ENCODE measurements at places on chromosomes 2 and 18.

DNA sequence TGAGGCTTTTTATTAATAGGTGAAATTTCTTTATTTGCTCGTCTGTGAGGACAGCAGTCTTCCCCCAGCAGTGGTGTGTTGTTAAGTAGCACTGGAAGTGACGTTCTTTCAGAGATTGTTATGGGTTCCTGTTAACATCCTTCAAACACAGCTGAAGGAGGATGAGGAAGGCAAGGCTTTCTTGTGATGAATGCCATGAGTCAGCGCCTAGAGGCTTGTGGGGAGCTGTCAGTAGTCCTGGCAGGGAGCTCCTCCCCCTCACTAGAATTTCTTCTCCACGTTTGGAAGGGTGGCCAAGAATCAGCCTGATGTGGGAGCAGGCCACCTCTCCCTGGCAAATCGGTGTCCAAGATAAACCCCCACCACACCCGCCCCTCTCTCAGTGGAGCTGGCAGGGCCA is 113.2 kb downstream of the ARHGEF4 start:
- no peak for DNase-seq

DNA sequence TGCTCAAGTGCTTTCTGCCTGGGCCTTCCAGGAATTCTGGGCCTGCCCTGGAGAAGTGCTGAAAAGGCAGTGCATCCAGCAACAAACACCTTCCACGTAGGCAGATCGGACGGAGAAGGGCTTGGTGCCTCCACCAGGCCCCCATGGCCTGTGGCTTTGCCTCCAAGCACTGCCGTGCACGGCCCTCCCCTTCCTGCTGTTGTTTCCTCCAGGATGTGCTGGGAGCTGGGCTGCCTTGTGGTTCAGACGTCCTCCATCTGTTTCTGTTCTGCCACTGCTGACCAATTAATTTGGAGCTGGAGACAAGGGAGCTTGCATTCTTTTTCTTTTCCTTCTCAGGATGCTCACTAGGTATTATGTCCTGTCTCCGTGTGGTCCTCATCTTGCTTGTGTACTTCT is 197.0 kb downstream of the HRH4 start:
- DNase-seq: no peak

DNA sequence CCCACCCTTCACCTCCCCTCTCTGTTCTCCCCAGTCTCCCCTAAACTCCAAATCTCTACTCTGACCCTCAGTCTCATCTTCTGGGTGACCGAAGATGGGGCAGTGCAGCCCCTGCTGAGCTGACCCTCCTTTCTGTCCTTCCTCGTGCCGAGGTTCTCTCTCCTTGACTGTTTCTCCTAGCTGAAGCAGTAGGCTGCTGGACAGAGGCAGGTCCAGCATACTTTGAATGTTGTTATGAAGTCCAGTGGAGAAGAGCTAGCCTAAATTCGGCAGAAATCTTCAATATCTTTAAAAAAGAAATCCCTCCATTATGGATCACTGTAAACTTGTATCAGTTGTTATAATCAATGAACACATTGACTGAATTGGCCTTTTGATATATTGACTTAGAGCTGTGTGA is 63.2 kb downstream of the RRM2 start:
- DNase-seq: no peak

- no peak for DNase-seq
Measured at GRCh38 chr18:28794459-28795245, 617.7 kb upstream of the CDH2 start.

DNA sequence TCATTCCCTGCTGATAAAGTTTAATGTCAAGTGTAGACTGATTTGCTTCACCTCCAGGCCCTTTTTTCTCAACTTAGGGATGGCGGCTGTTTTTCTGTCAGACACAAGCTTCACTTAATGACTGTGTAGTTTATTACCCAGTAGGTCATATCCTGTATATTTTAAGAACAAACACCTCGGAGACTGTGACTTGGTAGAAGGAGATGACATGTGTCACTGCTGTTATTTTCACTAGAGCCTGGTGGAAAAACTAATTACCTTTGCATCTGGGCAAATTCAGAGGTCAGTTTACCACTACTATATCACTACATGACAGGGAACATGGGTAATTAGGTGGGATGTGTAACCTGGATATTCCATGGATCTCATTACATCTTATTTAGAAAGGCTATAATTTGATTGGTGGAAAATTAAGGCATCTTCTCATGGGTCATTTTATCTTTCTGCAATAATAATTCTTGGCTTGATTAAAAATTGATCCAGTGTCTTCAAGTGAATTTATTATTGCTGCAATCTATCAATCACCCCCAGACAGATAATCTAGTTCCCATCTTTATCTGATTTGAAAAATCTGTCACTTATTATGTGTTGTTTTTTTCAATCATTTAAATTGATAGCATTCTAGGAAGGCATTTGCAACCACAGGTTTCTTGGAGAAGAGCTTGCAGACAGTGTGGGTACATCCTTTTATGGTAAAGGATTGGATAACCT is 353.8 kb upstream of the SPRED2 start:
- DNase-seq: no peak

DNA sequence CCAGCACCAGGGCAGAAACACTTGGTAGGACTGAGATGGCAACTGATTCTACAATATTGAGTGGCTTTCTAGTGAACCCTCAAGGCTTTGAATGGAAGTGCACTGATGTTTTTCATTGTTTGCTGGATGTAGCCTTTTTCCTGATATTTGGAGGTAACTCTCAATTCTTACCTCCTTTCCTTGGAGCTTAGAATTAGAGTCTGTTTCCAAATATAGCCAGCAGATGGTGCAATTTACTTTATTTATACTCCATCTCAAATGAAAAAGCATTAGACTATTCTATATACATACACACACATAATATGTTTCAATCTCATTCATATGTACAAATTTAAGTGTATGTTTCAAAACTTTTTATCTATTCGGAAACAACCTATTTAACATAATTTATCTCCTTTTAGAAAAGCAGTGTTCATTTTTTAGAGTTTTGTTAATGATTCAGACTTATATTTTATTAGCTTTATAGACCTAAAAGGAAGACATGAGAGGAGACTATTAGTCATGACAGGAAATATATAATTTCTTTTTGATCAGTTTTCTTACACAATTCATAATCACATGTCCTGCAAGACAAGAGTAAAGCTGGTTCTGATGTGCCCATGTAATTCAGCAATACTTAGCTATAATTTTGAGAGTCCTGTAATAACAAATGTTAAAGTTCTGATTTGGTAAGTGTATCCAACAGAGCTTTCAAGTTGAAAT is 124.8 kb downstream of the NUP35 start:
- no peak for DNase-seq

- DNase-seq: no peak
Measured at GRCh38 chr18:40485318-40485717, 1469.7 kb upstream of the PIK3C3 start.

DNA sequence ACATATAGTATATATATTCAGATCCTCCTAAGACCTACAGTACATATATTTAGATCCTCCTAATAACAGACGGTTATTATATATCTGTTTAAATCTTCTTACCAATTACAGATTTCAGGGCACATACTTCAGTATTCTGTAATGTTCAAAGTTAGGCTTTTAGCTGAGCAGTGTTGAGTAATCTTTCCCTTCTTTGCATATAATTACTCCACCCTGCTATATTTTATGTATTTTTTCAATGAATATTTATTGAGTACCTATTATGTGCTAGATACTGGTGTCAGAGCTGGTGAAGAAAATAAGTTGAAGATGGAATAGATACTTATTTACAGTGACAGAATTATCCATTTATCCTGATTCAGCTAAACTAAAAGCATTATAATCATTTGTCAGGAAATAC is 84.9 kb downstream of the NEB start:
- DNase-seq: no peak

DNA sequence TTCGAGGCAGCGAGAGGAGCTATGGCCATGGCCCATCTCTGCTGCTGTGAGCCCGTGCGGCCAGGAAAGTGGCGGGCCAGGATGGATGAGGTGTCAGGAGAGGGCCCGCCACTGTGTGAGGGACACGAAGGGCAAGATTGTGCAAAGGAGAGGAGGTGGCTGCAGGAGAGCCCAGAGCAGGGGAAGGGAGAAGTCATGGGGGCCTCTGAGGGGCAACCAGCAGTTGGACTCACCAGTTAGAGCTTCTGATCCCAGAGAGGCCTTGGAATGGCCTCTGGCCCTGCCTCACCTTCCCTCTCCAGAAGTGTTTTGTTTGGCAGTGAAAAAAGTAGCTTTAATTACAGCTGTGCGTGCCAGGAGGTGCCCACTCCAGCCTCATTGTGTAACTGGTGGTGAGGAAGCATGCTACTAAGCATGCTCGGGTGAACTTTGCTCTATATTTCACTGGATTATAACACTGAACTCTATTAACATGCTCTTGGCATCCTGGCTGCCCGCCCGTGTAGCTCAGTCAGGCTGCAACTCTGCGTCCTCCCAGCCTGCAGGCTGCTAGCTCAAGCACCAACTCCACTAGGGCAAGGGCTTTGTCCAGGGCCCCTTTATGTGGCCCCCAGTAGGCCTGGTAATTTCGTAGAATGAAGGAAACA is 34.2 kb downstream of the IMPA2 start:
- peak; percentile 21 for DNase-seq
